ENCODE measurements at places on chromosomes 7 and 10. TPM values are rescaled to one million over a fixed set of nuclear protein-coding genes. Genes with fewer than 3 reads are reported as not detected.

DBNL gene
- polyA plus RNA-seq: 226 TPM

GRCh38 chr7:132240262-132240661 is 336.0 kb downstream of the PLXNA4 start:
- no peaks in the 10 kb centered on the region for H3K4me1 ChIP-seq
- H3K27ac ChIP-seq: no peak overlapping the region
- no peak overlapping the region for H3K4me3 ChIP-seq
- peaks cover 5% of the 10 kb centered on the region for H3K27me3 ChIP-seq
- H3K36me3 ChIP-seq: no peaks in the 10 kb centered on the region
- no peak for DNase-seq

SLC18A3 gene
- not detected for polyA plus RNA-seq

GRCh38 chr10:87664276-87664701 is 4.6 kb downstream of the PAPSS2 start:
- peaks cover 7% of the 10 kb centered on the region for H3K4me1 ChIP-seq
- DNase-seq: no peak
- H3K4me3 ChIP-seq: no peak overlapping the region
- H3K27me3 ChIP-seq: peaks cover 54% of the 10 kb centered on the region

- peaks cover 20% of the 10 kb centered on the region for H3K27me3 ChIP-seq
- no peaks in the 10 kb centered on the region for H3K4me1 ChIP-seq
- DNase-seq: no peak
- no peak overlapping the region for H3K27ac ChIP-seq
- peaks cover 5% of the 10 kb centered on the region for H3K36me3 ChIP-seq
Measured at GRCh38 chr7:140981951-140982350, 32.8 kb downstream of the MRPS33 start.

CRHR2 gene
- not detected for polyA plus RNA-seq

GRCh38 chr7:94512735-94513564 is 3.3 kb downstream of the CASD1 start:
- H3K36me3 ChIP-seq: no peaks in the 10 kb centered on the region
- no peak overlapping the region for H3K27ac ChIP-seq
- DNase-seq: no peak
- H3K4me3 ChIP-seq: no peak overlapping the region
- H3K4me1 ChIP-seq: peaks cover 46% of the 10 kb centered on the region
- no peaks in the 10 kb centered on the region for H3K27me3 ChIP-seq

DNA sequence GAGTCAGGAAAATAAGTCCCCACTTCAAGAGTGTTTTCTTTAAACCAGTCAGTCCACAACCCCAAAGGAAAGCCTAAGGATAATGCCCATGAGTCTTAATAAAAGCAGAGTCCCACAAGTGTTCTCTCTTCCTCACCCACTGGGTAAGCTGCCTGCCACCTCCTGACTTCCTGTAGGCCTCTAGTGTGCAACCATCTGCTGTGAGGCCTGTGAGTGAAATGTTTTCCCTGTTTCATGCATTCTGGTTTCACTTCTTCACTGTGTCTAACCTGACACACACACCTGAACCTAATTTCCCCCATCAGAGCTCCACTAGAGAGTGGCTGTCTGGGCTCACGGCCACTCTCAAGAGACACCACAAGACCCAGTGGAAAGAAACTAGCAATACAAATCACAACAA is 38.9 kb upstream of the GDF10 start:
- no peaks in the 10 kb centered on the region for H3K36me3 ChIP-seq
- peak overlapping the region; percentile 6 for H3K4me3 ChIP-seq

DNA sequence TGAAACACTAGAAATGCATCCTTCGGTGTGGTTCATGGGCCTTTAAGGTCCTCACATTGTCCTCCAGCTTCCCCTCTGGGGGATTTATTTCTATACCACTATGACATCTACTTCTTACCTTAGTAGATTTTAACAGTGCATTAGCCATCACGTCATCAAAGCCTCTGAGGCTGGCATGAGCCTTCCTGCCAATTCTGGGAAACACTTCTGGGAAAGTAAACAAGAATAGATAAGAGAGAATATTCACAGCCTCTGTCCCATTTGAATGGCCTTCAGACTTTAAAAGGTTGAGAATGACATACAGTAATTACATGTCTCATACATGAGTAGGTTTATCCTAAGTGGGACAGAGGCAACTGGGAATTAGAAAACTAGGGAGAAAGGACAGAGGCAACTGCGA is 89.7 kb downstream of the AMPH start:
- no peaks in the 10 kb centered on the region for H3K36me3 ChIP-seq
- no peak for DNase-seq
- no peaks in the 10 kb centered on the region for H3K4me1 ChIP-seq
- no peak overlapping the region for H3K4me3 ChIP-seq
- peaks cover 10% of the 10 kb centered on the region for H3K27me3 ChIP-seq
- H3K27ac ChIP-seq: no peak overlapping the region

TIAL1 gene
- polyA plus RNA-seq: 13.8 TPM

GRCh38 chr7:105799677-105800076 is 76.7 kb downstream of the ATXN7L1 start:
- no peak for DNase-seq
- H3K36me3 ChIP-seq: no peaks in the 10 kb centered on the region
- H3K4me1 ChIP-seq: no peaks in the 10 kb centered on the region
- no peak overlapping the region for H3K27ac ChIP-seq
- no peaks in the 10 kb centered on the region for H3K27me3 ChIP-seq

- no peaks in the 10 kb centered on the region for H3K4me1 ChIP-seq
- H3K36me3 ChIP-seq: no peaks in the 10 kb centered on the region
- no peak overlapping the region for H3K27ac ChIP-seq
- no peak overlapping the region for H3K4me3 ChIP-seq
Measured at GRCh38 chr10:78414380-78414779, 380.7 kb downstream of the RPS24 start.

GRCh38 chr7:106639476-106640334 is 21.3 kb downstream of the CCDC71L start:
- no peak for DNase-seq
- H3K4me3 ChIP-seq: no peak overlapping the region

- H3K4me3 ChIP-seq: no peak overlapping the region
- H3K27ac ChIP-seq: no peak overlapping the region
- no peak for DNase-seq
- H3K36me3 ChIP-seq: peaks cover 32% of the 10 kb centered on the region
Measured at GRCh38 chr10:125761961-125762360, 13.7 kb downstream of the MMP21 start.

LRRTM3 gene
- polyA plus RNA-seq: not detected

ATRNL1 gene
- polyA plus RNA-seq: 0.45 TPM

TDRD1 gene
- not detected for polyA plus RNA-seq

DNA sequence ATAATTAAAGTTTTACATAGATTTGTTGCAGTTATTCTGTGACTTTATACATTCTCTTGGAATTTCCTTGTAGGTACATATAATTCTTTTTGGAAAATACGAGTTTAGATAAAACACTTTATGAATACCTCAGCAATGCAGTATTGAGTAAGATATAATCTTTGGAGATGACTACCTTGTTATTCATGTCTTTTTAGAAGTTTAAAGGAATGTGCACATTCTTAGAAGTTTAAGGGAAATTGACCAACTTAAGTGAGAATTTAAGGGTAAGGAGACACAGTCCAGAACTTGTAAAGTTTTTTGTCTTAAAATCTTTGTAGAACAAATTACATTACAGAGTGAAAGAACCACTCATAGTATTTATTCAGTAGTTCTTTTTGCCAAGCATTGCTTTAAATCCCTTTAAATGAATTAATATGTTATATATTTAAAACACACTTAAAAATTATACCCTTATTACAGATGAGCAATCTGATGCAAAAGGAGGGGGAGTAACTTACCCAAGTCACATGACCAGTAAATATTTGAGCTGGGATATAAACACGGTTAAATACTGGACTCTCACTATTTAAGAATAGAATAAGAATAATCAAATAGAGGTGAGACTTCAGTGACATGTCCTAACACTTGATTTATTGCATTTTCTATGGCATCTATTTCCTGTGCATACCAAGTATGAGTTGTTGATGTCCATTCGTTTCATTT is 139.5 kb upstream of the FERD3L start:
- no peaks in the 10 kb centered on the region for H3K36me3 ChIP-seq
- H3K27me3 ChIP-seq: no peaks in the 10 kb centered on the region
- no peak for DNase-seq
- no peak overlapping the region for H3K4me3 ChIP-seq
- H3K27ac ChIP-seq: no peak overlapping the region

- no peaks in the 10 kb centered on the region for H3K27me3 ChIP-seq
- H3K4me3 ChIP-seq: no peak overlapping the region
- DNase-seq: no peak
Measured at GRCh38 chr7:68509603-68510002, 1088.7 kb upstream of the AUTS2 start.

NRCAM gene
- 1.2 TPM for polyA plus RNA-seq

DNA sequence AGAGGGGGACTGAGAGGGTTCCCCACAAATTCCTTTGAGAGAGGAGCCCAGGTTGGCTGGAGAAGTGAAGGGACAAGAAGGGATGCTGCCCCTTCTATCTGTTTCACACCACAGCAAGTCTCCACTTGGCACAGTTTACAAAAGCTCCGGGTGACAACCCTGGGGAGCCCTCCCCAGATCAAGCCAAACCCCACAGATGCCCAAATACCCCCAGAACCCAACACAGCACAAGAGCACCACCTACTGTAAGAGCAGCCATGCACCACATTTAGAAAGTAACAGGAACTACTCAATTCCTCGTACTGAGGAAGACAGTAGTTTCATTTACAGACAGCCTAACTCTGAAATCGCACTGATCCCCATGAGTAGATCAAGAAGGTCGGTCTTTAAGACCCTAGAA is 67.8 kb upstream of the ATP6V0A4 start:
- H3K27ac ChIP-seq: peak overlapping the region; percentile 10
- H3K4me1 ChIP-seq: peaks cover 2% of the 10 kb centered on the region
- no peaks in the 10 kb centered on the region for H3K27me3 ChIP-seq
- no peak overlapping the region for H3K4me3 ChIP-seq
- DNase-seq: no peak

DNA sequence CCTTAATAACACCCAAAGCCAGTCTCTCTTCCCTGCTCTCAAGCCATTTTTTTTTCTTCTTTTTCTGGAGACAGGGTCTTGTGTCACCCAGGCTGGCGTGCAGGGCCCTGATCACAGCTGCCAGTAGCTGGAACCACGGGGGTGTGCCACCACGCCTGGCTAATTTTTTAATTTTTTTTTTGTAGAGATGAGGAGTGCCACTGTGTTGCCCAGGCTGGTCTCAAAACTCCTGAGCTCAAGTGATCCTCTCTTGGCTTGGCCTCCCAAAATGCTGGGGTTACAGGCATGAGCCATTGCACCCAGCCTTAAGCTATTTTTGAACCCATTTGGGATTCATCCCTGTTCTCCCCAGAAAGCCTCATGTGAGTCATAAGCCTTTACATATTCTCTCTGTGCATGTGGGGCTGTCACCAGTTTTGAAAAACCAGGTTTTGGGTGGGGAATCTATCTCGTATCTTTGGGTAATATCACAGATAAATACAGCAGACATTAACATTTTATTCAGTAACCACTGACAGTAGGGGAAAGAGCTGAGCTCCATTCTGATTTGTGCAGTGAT is 15.5 kb downstream of the ZNF487 start:
- peak overlapping the region; percentile 83 for H3K4me3 ChIP-seq
- H3K36me3 ChIP-seq: no peaks in the 10 kb centered on the region
- H3K27ac ChIP-seq: peak overlapping the region; percentile 97
- peaks cover 58% of the 10 kb centered on the region for H3K4me1 ChIP-seq
- DNase-seq: no peak
- H3K27me3 ChIP-seq: no peaks in the 10 kb centered on the region

NCF1 gene
- polyA plus RNA-seq: 344 TPM

TAS2R41 gene
- polyA plus RNA-seq: not detected

DNA sequence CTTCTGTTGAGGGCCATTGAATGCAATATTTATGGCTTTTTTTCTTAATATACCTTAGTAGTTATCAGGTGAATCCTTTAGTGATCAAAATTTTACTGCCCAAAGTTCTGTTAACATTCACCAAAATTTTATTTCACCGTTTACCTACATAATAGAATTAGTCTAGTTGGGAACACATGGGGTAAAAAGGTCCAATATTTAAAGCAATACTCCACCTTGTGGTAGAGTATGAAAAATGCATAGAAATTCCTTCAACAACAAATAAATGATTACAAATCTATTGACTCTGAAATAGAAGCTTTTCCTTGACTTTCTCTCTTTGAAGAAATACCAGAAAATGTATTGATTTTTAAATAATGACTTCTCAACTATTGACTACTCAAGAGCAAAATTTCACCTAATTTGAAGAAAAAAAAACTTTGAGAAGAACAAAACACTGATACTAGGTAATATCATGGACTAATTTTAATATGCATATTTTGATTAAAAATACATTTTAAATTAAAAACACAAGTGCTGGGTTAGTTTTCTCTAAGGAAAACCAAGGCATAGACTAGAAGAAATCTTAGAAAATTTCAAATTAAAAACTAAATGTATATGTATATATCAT is 43.3 kb downstream of the POLR1F start:
- H3K36me3 ChIP-seq: no peaks in the 10 kb centered on the region
- no peak overlapping the region for H3K4me3 ChIP-seq
- DNase-seq: peak; percentile 24
- no peaks in the 10 kb centered on the region for H3K27me3 ChIP-seq
- H3K27ac ChIP-seq: no peak overlapping the region

NODAL gene
- polyA plus RNA-seq: not detected

OR9A2 gene
- polyA plus RNA-seq: not detected

GRCh38 chr7:24192691-24193090 is 91.3 kb upstream of the NPY start:
- no peaks in the 10 kb centered on the region for H3K4me1 ChIP-seq
- H3K4me3 ChIP-seq: no peak overlapping the region

- H3K36me3 ChIP-seq: no peaks in the 10 kb centered on the region
- no peak overlapping the region for H3K4me3 ChIP-seq
- peak overlapping the region; percentile 1 for H3K27ac ChIP-seq
- no peaks in the 10 kb centered on the region for H3K27me3 ChIP-seq
- DNase-seq: no peak
- peaks cover 5% of the 10 kb centered on the region for H3K4me1 ChIP-seq
Measured at GRCh38 chr7:12730523-12730922, 43.1 kb downstream of the ARL4A start.

DNA sequence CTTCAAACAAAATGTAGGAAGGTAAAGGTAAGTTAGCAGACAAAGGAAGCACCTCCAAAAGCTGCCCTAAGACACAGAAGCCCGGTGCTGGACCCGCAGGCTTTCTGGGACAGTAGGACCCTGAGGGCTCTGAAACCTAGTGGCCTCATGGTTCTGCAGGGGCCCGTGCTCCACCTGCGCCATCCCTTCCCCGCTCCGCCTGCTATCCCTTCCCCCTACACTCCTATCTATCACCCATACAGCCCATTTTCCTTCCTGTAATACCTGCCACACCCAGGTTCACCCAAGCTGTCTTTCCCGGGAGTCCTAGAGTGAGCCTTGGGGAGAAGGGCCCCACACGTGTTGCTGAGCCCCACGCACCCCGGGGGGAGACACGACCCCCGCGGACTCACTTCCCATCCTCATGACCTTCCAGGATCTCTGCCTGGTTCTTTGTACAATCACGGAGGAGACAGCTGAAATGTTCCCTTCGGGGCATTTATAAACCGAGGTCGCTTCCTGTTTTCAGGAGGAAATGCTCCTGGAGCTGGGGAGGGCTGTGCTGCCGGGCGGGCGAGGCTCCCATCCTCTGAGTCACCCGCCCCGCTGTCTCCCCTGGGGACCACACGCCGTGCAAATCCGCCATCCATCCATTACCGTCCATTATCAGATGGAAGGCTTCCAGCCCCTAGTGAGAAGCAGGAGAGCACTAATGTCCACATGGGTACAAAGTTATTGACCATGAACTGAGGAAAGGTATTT is 251.7 kb upstream of the PITRM1 start:
- no peak overlapping the region for H3K27ac ChIP-seq
- DNase-seq: no peak
- H3K4me1 ChIP-seq: peaks cover 17% of the 10 kb centered on the region
- peaks cover 20% of the 10 kb centered on the region for H3K27me3 ChIP-seq

- no peaks in the 10 kb centered on the region for H3K4me1 ChIP-seq
- DNase-seq: no peak
- H3K4me3 ChIP-seq: no peak overlapping the region
- no peaks in the 10 kb centered on the region for H3K36me3 ChIP-seq
- H3K27me3 ChIP-seq: peaks cover 48% of the 10 kb centered on the region
- no peak overlapping the region for H3K27ac ChIP-seq
Measured at GRCh38 chr10:131318291-131318690, 6.8 kb upstream of the TCERG1L start.

ICA1 gene
- 0.16 TPM for polyA plus RNA-seq
